ENCODE measurements at places on chromosomes 16 and 17.

GRCh38 chr16:22291860-22292318 lies 5.3 kb upstream of the POLR3E start:
- DNase-seq = no peak

- DNase-seq = peak; percentile 74
Observed at GRCh38 chr17:50184611-50185398, 16.6 kb downstream of the COL1A1 start.

DNA sequence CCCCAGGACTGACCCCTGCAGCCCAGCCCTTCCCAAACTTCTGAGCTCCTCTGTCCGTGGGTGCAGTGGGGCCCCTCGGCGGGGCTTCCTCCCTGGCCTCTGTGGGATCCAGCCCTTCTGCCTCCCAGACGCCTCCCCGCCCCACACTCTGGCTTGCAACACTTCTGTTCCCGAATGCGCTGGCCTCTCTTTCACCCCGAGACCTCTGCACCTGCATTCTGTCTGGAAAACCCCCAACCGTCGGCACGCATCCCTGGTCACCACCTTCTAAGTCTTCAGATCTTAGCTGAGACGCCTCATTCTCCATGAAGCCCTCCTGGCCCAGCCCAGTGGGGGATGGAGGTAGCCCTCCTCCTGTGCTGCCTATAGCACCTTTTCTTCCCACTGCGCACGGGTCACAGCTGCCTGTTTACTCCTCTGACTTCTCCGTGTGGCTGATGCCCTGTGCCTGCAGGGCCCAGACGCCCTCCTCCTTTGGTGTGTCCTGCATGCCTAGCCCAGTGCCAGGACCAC lies 26.4 kb downstream of the TMEM235 start:
- DNase-seq = peak; percentile 57

DNA sequence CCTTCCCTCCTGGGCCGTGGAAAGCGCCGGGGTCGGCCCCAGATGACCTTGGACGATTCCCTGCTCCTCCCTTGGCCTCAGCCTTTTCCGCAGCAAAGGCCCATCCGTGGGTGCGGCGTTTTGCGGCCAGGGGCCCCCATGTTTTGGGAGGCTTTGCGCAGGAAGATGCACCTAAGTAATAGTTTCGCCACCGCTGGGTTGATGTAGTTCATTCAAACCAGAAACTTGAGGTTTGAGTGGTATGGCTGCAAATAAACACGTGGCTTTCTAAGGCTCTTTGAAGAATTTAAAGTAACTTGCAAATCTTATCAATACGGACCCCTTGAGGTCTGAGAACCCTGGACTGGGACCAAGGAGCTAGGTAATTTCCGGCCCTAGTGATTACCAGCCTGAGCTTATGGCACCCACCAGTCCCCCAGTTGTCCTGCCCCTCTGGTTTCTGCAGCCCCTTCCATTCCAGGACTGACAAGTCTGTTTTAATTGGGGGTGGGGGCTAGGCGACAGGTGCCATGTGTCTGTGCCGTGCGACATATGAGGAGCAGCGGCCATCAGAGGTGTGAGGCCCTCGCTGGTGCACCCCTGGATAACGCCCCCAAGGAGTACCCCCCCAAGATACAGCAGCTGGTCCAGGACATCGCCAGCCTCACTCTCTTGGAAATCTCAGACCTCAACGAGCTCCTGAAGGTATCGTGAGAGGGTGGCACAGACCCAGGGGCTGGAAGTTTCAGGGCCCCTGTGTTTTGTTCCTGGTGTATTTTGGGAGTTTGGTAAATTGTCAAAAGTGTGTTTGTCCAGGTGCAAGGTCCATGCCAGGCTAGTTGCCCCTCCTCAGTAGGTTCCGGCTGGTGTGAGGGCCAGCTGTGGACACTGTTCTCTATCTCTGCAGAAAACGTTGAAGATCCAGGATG lies 834 bp downstream of the MRPL12 start:
- no peak for DNase-seq

DNA sequence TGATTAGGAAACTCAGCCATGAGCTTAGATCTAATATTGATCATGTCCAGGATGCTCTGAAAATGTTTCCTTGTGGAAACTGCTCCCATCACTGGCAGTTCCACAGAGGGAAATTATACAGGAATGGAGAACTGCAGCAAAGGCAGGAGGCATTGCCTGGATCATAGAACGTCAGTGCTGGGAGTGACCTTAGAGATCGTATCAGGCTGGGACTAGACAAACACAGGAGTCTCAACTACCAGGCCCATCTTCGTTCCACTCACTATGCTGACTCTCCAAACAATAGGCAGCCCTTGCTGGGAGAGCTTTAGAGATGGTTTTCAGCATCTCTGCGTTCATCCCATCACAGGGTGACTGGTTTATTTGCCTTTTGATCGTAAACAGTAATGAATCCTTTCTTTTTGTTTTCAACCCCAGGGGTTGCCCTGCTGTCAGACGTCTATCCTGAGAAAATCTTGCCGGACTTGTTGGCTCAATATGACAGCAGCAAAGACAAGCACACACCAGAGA lies 130.3 kb downstream of the TANGO6 start:
- no peak for DNase-seq

DNA sequence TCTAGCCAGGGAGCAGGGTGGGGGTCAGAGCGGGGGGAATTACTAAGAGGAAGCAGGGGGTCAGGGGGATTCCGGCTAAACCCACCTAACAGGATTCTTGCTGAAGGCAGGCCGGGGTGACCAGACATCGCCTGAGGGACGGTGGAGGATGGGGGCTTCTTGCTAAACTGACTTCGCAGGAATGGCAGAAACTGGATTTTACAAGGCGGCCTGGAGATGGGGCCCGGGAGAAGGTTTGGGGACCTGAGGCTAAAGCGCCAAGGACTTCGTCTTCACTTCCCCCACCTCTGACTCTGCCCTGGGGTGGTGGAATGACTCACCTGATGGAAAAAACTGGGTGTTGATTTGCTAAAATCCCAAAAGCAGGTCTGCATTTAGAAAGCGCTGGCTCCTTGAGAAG lies 23.5 kb downstream of the LGALS3BP start:
- DNase-seq = no peak

- DNase-seq = no peak
Observed at GRCh38 chr16:22198547-22199293, 7.4 kb upstream of the EEF2K start.

All from femur (tissue), 1 donor.